ENCODE measurements at places on chromosomes 16 and 17.

GRCh38 chr16:83717814-83718213 lies 90.0 kb upstream of the HSBP1 start:
- no peak for DNase-seq

DNA sequence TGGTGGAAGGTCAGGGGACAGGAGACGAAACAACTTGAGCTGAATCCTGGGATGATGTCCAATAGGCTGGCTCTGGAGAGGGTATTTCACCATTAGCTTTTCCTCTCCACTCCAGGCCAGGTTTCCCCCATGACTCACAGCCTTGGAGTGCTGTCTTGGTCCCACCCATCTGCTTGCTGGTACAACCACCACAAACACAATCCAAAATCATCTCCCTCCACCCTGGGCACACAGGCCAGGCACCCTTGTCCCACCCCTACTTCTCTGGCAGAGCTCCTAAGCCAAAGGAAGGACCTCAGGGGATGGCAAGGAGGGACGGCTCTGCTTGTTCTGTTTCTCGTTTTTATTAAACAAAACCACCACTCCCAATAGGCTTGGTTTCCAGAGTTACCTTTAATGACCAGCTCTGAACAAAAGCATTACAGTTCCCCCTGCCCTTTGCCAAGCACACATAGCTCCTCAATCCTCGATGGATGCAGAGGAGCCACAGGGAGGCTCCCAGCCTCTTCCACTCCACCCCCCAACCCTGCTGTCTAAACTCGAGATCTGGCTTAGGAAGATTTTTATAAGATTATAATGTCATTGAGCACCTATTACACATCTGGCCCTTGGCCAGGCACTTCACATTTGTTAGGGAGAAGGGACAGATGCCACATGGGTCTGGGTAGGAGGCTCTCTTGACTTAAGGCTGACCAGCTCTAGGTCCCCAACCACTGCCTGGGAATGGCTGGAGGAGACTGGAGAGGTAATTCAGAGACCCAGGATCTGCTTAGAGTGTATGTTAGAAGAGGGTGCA lies 13.3 kb downstream of the CAVIN1 start:
- DNase-seq, result no peak

DNA sequence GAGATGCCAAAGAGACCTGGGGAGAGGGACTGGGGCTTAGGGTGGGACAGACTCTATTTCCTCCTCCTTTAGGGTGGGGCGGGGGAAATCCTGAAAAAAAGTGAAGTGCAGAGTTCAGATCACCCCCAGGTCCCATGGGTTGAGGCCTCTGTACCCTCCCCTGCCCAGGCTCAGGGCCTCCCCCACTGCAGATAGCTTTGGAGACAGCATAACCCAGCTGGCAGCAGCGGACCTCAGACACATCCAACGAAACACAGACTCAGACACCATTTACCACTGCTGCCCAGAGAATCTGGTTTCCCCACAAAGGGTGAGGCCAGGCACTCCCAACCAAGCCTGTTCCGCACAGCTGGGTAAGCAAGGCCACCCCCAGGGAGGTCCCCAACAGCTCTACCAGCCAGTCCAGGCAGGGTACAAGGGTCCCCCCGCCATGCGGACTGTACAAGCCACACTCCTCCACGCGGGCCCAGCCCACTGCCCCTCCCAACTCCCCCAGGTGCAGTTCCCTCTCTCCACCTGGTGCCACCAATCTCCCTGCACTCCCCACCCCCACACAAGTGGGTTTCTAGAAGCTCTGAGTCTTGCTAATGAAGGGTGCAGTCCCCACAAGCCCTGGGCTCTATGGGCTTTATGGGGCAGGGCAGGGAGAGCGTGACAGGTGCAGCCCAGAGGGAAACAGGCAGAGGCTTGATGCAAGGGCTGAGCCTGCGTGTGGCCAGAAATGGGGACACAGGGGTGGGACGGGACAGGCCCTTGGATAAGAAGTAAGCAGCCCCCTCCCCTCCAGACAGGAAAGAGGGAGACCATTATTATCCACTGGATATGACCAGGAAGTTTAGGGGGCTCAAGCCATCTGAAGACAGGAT lies 8.9 kb downstream of the RHBDF2 start:
- no peak for DNase-seq

GRCh38 chr16:30041841-30042240 lies 10.8 kb upstream of the TLCD3B start:
- DNase-seq, result no peak

GRCh38 chr16:58197314-58198012 lies 443 bp downstream of the CSNK2A2 start:
- no peak for DNase-seq

DNA sequence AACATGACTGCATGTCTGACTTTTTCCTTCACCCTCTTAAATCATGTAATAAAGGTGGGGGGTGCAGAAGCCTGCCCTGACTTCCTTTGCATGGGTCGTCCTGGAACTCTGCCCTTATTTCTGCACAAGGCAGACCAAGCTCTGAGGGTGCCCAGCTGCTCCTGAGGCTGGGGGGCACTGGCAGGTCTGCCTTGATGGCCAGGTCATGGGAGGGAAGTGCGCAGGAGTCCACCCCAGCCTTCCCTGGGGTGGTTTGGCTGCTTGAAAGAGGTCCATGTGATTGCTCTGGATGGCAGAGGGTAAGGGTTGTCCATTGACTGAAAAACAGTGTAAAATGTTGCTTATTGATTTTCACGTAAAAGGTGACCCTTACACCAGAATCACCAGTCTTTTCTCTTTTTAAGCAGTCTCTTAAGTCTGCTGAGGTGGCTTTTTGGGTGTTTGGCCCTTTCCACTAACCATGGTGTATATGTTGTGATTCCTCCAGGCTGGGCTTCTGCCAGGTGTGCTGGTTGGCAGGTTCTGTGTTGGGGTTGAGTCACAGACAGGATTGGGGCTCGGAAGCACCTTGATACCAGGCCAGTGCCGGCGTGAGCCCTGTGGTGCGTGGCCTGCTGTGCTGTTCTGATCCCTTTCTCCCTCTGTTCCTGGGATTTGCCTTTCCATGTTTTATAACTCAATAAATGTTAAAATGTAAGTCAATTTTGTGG lies 19.4 kb downstream of the DHX38 start:
- DNase-seq, result no peak

GRCh38 chr17:76189247-76189646 lies 48.2 kb upstream of the FOXJ1 start:
- DNase-seq, result no peak

- no peak for DNase-seq
Observed at GRCh38 chr16:66491716-66492064, 58.2 kb downstream of the TK2 start.

GRCh38 chr16:49431040-49431439 lies 57.4 kb downstream of the C16orf78 start:
- DNase-seq, result no peak

DNA sequence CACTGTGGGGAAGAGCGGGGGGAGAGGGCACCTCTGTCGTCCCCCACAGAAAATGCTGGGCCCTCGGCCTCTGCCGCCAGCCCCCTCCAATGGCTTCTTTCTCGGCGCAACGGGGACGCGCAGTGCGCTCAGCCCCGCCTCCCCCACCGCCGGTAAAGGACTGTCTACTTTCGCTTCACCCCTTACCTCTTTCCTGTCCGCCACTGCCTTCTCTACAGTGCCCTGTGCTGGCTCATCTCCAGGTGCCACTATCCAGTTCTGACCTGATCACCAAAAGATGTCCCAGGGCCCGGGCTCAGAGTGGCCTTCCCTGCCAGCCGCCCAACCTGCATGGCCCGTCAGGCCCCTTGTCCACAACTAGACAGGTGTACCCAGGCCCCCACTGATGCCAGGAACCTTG lies 7.3 kb downstream of the ENDOV start:
- DNase-seq, result no peak

DNA sequence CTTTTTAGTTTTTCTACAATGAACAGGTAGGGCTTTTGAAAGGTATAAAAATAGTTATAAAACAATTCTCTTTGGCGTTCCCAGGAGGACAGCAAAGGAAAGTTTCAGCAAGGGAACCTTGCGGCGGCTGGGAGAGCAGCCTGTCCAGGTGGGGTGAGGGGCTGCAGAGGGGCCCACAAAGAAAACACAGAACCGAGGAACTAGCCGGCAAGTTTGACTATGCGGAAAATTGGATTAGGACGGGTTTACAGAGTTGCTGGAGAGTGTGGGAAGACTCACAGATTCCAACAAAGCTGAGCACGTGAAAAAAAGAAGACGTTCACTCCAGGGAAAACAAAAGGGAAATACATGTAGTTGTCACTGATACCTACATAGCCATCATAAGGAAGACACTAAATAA lies 40.2 kb upstream of the METTL16 start:
- no peak for DNase-seq

GRCh38 chr17:74380086-74380958 lies 13.0 kb downstream of the GPR142 start:
- peak; percentile 27 for DNase-seq

DNA sequence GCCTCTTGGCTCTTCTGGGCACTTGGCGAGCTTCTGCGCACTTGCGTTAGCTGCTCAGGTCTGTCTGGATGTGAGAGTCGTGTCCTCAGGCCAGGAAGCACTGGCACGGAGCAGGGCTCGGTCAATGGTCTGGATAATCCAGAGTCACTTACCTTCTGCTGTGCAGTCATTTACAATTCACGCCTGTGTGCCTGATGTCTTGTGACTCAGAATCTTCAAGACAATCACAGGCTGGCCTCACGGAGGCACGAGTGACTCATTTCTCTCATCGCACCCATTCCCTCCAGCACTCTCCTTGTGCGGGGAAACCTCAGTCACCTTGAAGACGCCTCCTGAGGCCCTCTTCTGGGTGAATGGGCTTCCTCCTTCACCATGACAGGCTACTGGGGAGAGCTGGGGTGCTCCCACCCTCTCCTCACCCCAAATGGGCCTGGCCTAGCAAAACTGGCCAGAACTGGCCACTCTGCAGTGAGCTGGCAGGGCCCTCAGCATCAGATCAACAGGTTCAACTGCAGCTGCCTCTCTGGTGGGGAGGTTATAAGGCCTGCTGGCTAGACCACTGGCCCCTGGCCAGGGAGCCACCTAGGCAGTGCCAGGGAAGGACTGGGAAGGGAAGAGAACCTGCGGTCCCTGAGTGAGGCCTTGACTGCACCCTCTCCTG lies 1.9 kb upstream of the CAPN15 start:
- DNase-seq, result no peak

GRCh38 chr16:89119166-89119621 lies 25.5 kb downstream of the ACSF3 start:
- DNase-seq, result no peak

- no peak for DNase-seq
Observed at GRCh38 chr16:82649766-82650165, 23.0 kb downstream of the CDH13 start.

- DNase-seq, result no peak
Observed at GRCh38 chr17:30309591-30309990, 17.8 kb upstream of the BLMH start.

DNA sequence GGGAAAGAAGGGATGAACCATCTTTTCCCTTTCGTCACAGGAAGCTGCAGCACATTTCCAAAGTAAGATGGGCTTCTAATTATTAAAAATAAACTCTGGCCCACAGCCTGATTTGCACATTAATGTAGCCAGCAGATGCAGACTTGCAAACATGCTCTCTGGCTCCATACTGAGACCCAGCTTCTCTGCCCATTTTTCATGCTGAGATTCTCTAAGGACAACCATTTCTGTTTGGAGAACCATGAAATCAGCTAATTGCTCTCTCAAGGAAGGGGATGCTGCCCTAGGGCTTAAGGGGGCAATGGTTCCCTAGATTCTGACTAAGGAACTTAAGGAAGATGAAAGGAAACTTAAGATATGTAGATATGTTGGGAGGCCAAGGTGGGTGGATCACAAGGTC lies 63.0 kb upstream of the CES5A start:
- DNase-seq, result no peak

- no peak for DNase-seq
Observed at GRCh38 chr17:79372470-79373238, 238.2 kb downstream of the RBFOX3 start.

- no peak for DNase-seq
Observed at GRCh38 chr17:52237151-52237550, 78.6 kb upstream of the CA10 start.

DNA sequence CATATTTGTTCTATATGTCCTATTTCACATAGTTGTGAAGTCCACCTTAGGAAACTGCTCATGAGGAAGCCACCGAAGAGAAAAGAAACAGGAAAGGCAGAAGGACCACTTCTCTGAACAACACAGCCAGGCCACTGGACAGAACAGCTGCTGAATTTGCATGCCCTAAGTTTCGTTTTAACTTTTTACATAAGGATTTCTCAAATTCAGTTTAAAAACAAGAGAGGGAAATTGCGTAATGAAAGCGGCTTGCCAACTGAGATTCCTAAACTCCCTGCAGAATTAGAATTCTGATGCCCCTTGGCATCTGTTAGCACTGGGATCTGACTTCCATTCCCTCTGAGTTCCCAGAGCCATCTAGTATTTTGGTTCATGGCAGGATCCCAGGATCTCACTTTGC lies 5.0 kb upstream of the CCL8 start:
- no peak for DNase-seq

DNA sequence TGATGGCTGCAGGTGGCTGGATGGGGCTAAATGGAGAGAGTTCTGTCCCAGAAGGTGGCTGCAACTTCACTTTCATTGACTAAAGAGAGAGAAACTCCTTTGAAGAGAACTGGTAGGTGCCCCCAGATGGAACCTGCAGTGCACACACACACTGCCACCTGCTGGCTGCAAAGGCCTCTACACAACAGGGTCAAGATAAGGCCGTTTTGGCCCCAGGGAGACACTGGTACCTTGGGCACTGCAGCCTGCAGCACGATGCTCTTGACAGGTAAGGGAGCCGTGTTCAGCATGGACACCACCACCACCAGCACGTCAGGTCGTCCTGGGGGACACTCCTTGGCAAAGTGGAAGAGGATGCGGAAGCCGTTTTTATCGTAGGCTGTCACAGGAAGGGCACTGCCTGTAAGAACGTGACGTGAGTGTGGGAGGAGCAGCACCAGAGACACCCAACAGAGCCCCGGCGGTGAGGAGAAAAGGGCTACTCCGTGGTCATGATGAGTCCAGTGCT lies 22.7 kb downstream of the GGA3 start:
- DNase-seq, result peak; percentile 14

GRCh38 chr17:21495281-21495680 lies 119.1 kb downstream of the KCNJ12 start:
- no peak for DNase-seq

DNA sequence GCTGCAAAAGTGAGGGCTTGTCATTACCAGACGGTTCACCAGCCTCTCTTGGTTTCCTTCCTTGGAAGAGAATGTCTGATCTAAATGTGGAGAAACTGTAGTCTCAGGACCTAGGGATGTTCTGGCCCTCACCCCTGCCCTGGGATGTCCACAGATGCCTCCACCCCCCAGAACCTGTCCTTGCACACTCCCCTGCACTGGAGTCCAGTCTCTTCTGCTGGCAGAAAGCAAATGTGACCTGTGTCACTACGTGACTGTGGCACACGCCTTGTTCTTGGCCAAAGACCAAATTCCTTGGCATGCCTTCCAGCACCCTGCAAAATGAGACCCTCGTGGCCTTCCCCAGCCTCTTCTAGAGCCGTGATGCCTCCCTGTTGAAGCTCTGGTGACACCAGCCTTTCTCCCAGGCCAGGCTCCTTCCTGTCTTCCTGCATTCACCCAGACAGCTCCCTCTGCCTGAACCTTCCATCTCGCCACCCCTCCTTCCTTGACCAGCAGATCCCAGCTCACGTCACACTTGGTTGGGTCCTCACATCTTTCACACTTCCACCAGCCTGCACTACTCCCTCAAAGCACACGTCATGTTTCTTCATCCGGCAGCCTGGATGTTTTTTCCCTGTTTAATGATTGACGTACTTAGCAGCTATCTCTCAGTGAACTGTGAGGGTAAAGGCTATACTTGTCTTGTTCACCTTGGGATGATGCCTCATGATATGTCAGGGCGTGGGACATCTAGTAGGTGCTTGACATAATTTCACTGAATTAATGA lies 4.3 kb downstream of the ZNF768 start:
- DNase-seq, result no peak

GRCh38 chr17:51765282-51766135 lies 393.0 kb downstream of the CA10 start:
- no peak for DNase-seq

- no peak for DNase-seq
Observed at GRCh38 chr16:28505489-28506137, 1.0 kb downstream of the IL27 start.

Data from NCI-H510A (cell line).